ENCODE measurements at places on chromosomes 2 and 18.

GRCh38 chr2:67234440-67234839 is 162.7 kb upstream of the ETAA1 start:
- no peak overlapping the region for H3K27ac ChIP-seq
- H3K27me3 ChIP-seq, result no peaks in the 10 kb centered on the region
- no peaks in the 10 kb centered on the region for H3K36me3 ChIP-seq
- no peak overlapping the region for H3K4me3 ChIP-seq
- DNase-seq, result no peak

GRCh38 chr2:226431288-226431948 is 368.2 kb downstream of the IRS1 start:
- H3K4me1 ChIP-seq, result peaks cover 5% of the 10 kb centered on the region
- peaks cover 19% of the 10 kb centered on the region for H3K27me3 ChIP-seq
- no peak overlapping the region for H3K27ac ChIP-seq
- DNase-seq, result no peak
- H3K36me3 ChIP-seq, result no peaks in the 10 kb centered on the region

DNA sequence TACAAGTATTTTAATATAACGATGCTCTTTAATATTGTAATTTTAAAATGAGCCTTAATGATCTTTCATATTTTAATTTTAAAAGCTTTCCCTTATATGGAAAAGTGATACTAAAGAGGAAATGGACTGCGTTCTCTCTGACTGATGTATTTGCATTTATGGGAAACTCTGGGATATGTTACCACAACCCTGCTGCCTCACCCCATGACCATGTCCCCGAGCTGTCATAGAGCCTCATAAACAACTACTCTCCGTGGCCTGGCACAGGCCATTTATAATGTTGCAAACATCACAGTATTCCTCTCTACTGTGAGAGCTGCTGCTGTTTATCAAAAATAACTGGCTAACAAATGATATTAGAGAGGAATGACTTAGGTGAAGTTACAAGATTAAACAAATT is 75.8 kb upstream of the SEC11C start:
- H3K27me3 ChIP-seq, result peaks cover 5% of the 10 kb centered on the region
- H3K36me3 ChIP-seq, result no peaks in the 10 kb centered on the region
- no peak overlapping the region for H3K4me3 ChIP-seq
- peaks cover 3% of the 10 kb centered on the region for H3K4me1 ChIP-seq
- no peak overlapping the region for H3K27ac ChIP-seq

DNA sequence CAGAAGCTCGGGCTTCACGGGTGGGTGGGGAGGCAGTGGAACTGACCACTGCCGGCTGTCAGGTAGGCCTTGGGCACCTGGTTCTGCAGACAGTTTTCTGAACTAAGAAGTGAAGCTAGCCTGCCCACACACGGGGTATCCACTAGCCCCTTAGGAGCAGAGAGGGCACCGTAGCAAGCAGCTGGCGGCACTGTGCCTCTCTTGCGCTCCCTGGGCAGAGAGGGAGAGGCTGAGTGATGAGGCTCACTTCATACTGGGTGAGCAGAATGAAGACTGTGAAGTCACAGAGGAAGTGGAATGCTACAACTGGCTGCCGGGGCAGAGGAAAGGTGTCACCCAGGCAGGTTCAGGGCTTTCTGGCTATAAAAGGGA is 753 bp downstream of the ITPRIPL1 start:
- H3K27me3 ChIP-seq, result no peaks in the 10 kb centered on the region
- peaks cover 66% of the 10 kb centered on the region for H3K4me1 ChIP-seq
- DNase-seq, result peak; percentile 73
- peak overlapping the region; percentile 89 for H3K4me3 ChIP-seq

- H3K27ac ChIP-seq, result no peak overlapping the region
- DNase-seq, result no peak
- H3K4me3 ChIP-seq, result no peak overlapping the region
- H3K36me3 ChIP-seq, result no peaks in the 10 kb centered on the region
- no peaks in the 10 kb centered on the region for H3K4me1 ChIP-seq
Measured at GRCh38 chr18:59492756-59493421, 133.8 kb upstream of the LMAN1 start.

DNA sequence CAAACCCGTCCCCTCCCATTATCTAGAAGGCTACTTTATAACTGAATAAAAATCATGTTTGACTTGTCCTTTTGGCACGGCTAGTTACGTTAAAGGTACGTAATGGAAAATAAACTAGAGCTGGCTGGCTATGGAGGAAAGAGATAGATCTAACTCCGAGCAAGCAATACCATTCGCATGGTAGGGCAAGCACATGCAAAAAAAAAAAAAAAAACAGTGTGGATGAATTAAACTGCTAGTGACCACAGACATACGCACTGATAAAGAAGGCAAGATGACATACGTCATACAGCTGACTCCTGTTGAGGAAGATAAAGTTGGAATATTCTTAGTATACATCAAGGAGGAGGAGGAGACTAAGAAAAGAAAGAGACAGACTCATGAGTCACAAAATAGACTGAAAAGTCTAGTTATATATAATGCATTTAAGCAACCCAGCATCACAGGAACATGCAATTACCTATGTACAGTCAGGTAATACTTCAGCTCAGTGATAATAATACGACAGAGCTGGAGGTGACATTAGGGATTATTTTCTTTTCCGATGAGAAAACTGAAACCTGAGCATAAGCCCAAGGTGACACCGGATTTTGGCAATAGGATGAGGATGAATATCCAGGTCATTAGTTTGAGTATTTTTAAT is 37.9 kb upstream of the NARS1 start:
- DNase-seq, result no peak
- peaks cover 11% of the 10 kb centered on the region for H3K36me3 ChIP-seq
- H3K4me1 ChIP-seq, result no peaks in the 10 kb centered on the region
- no peaks in the 10 kb centered on the region for H3K27me3 ChIP-seq
- no peak overlapping the region for H3K27ac ChIP-seq
- H3K4me3 ChIP-seq, result no peak overlapping the region

DNA sequence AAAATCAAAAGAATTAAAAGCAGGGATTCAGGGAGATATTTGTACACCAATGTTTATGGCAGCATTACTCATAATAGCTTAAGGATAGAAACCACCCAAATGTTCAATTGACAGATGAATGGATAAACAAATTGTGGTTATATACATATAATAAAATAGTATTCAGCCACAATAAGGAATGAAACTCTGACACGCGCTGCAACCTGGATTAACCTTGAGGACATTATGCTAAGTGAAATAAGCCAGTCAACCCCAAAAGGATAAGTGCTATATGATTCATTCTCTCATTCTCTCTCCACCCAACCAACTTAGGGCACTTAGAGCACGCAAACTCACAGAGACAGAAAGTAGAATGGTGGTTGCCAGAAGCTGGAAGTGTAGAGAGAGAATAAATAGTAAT is 216.8 kb upstream of the SLC14A2 start:
- H3K4me3 ChIP-seq, result no peak overlapping the region
- H3K27ac ChIP-seq, result no peak overlapping the region
- H3K27me3 ChIP-seq, result peaks cover 10% of the 10 kb centered on the region
- no peaks in the 10 kb centered on the region for H3K4me1 ChIP-seq
- H3K36me3 ChIP-seq, result no peaks in the 10 kb centered on the region

DNA sequence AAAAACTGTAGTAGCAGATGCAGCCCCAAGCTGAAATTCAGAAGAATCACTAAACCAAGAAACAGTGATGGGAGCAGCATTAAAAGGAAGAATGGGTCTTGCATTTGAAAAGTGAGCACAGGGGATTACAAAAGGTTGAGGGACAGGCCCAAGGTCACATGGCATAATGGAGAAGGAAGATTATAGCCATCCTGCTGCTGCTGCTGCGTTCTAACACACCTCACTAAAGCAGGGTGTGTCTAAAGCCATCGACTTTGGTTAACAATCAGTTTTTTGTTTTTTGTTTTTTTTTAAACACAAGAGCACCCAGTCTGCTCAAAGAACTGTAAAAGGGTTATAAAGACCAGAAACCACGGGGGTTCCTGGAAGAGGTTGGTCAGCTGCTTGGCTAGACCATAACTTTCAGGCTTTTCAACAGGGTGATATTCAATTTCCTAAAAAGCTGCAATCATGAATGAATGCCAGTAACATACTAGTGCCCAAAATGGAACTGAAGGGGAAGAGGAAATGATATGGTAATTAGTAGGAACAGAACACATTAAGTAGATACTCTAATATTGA is 102.6 kb downstream of the MYO5B start:
- no peaks in the 10 kb centered on the region for H3K4me1 ChIP-seq
- H3K36me3 ChIP-seq, result no peaks in the 10 kb centered on the region
- H3K27me3 ChIP-seq, result peaks cover 21% of the 10 kb centered on the region
- no peak overlapping the region for H3K27ac ChIP-seq
- H3K4me3 ChIP-seq, result no peak overlapping the region
- DNase-seq, result no peak

DNA sequence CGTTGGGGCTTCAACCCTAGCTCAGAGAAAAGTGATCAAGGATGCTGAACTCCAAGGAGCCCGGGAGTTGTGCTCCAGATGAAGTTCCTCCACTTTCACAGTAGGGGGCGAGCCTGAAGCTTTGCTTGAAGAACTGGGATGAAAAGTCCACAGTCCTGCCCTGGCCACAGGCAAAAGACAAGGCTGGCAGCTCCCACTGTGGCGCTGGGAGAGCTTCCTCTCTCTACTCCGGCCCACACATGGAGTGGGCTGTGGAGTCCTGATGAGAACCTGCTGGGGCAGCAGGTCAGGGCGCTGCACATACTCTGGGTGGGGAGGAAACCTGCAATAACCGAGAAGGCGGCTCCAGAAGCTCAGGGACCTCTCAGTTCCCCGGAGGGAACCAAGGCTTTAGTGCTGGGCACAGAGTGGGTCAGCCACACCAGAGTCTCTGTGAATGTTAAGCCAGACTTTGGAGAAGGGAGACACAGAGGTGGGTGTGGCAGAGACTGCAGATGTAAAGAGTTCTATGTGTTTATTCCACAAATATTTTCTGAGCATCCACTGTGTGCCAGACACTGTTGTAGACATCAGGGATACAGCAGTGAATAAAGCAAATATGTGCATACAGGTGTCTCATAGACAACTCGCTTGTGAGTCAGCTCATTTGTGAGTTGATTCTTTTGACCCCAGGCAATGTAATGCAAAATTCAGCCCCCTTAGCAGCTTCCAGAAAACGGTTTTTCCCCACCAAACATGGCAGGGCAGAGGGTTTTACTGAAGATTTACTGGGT is 48.0 kb upstream of the MRPL33 start:
- no peak overlapping the region for H3K27ac ChIP-seq
- DNase-seq, result peak; percentile 35
- H3K4me3 ChIP-seq, result no peak overlapping the region
- no peaks in the 10 kb centered on the region for H3K36me3 ChIP-seq
- no peaks in the 10 kb centered on the region for H3K27me3 ChIP-seq

DNA sequence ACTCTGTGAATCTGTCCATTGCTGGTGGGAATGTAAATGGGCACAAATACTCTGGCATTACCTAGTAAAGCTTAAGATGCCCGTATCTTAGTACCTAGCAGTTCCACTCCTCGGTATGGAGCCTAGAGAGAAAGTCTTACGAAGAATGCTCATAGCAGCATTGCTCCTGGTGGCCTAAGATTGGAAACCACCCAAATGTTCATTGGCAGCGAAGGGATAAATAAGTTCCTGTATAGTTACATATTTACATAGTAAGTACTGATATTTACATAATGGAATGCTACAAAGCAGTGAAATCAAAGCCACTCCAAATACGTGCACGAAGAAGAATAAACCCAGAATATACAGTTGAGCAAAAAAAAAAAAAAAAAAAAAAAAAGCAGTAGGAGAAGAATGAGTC is 46.7 kb upstream of the PDIA6 start:
- H3K4me3 ChIP-seq, result no peak overlapping the region
- H3K4me1 ChIP-seq, result peaks cover 22% of the 10 kb centered on the region
- no peaks in the 10 kb centered on the region for H3K36me3 ChIP-seq
- peaks cover 29% of the 10 kb centered on the region for H3K27me3 ChIP-seq

- no peaks in the 10 kb centered on the region for H3K36me3 ChIP-seq
- H3K4me3 ChIP-seq, result no peak overlapping the region
- H3K27me3 ChIP-seq, result peaks cover 6% of the 10 kb centered on the region
- no peak overlapping the region for H3K27ac ChIP-seq
- peaks cover 6% of the 10 kb centered on the region for H3K4me1 ChIP-seq
Measured at GRCh38 chr2:181774685-181775084, 94.4 kb upstream of the NEUROD1 start.

DNA sequence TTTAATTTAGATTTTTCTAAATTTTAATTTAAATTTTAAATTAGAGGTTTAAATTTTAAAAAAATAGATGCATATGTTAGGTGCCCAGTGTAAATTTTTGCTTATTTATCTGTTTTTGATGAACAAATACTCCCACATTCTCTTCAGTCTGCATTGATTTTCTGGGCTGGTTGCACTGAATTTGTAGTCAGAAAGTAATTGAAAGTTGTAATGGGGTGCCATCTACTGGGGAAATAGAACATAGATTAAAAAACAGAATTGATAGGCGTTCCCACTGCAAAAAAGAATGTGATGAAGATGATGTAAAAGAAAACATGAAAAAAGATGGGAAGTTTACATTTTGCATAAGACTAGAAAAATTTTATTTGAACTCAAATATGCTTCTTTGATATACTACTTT is 51.7 kb upstream of the CCDC85A start:
- H3K4me1 ChIP-seq, result no peaks in the 10 kb centered on the region
- no peaks in the 10 kb centered on the region for H3K36me3 ChIP-seq
- DNase-seq, result no peak

Data from activated CD4-positive, alpha-beta memory T cell treated with anti-CD3 and anti-CD28 coated beads, Interleukin-2, amount 10 ng/mL, durations not matched to agents 7 days and 5 days (primary cell).